ENCODE measurements at places on chromosomes 16 and 17.

DNA sequence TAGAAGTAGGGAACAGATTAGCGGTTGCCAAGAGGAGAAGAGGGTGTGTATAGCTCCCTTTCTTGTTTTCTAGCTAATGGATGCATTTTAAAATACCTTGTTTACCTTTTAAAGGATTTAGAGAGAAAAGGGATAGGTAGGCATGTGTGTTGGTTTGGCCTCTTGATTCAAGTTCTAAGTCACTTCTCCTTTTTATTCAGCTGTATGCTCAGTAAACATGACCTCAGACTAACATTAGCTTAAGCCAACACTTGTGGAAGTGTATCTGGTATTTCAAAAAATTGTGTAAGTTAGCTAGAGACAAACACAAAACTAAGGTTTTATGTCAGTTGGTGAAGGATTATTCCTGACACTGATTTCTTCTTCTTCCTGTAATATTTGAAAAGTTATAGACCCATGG, 204.1 kb upstream of the NOG start:
- DNase-seq, result no peak

GRCh38 chr16:51540259-51540658, 389.2 kb upstream of the SALL1 start:
- DNase-seq, result no peak

GRCh38 chr17:56834380-56835263, 671 bp downstream of the DGKE start:
- DNase-seq, result peak; percentile 76

DNA sequence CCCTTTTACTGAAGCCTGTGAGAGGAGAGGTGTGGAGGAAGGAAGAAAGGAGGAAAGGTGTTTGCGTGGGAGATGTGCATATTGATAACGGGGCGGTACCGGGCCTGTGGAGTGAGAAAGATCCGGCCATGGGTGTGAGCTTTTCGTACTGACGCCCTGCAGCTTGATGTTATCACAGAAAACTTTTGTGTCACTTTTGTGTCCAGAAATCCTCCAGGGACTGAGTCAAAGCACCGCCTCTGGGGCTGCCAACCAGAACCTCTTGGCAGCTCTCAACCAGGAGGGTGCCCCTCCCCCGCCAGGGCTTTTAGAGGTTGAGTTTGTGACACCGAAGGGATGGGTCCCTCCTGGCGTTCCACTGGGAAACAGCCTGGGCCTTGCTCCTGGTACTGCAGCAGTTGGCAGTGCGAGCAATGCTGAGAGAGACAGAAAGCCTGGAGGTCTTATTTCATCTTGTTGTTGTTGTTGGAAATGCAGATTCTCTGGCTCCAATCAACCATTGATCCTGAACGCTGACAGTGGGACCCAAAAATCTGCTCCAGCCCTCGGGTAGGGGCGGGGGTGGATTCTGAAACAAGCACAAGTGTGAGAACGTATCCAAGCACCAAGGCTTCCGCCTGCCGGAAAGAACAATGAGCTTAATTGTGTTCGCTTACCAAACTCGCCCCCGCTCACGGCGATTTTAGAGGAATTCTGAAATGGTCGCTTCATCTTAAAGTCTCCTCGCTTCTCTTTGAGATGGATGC, 65.0 kb downstream of the CRISPLD2 start:
- no peak for DNase-seq

DNA sequence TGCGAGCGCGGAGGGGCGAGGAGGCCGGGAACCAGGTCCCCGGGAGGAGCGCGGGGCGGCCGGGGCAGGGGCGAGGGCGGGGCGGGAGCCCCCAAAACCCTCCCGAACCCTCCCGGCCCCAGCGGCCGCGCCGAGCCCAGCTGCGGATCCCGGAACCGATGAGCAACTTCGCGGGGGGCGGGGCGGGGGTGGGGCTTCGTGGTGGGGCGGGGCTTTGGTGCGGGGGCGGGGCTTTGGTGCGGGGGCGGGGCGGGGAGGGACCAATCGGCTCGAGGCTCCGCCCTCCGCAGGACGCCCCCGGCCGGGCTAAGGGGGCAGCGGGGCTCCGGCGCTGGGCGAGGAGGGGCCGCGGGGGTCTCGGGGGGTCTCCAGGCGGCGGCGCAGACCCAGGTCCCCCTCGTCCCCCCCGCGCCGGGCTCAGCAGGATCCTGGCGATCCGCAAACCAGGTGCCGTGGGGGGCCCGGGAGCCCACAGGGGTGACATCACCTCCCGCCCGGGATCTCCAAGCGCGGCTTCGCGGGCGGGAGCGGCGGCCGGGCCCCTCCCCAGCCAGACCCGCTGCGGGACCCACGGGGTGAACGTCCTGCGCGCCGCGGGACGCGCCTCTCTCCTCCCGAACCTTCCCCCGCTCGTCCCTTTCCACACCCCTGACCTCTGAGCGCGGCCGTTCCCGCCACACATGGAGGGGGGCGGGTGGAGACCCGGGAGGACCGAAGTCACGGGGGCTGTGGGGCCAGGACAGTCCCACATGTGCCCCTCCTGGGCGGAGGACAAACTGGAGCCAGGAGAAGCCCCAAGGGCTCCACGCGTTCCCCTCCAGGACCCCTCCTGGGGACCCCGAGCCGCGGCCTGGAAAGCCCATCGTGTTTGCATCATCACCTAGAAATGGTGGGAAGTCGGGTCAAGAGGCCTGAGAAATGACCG, at the start of gene ABR:
Gene ABR (minus strand): TSS at position 164 of the 925 bp plus-strand sequence. CDS start 254 bp downstream, outside the sequence.
- peak; percentile 24 for DNase-seq

GRCh38 chr17:38579934-38580333, 25.8 kb downstream of the SRCIN1 start:
- DNase-seq, result no peak

- no peak for DNase-seq
Measured at GRCh38 chr17:34400301-34400931, 37.4 kb upstream of the CCL1 start.

GRCh38 chr17:29225396-29225795, 21.3 kb upstream of the CRYBA1 start:
- no peak for DNase-seq

DNA sequence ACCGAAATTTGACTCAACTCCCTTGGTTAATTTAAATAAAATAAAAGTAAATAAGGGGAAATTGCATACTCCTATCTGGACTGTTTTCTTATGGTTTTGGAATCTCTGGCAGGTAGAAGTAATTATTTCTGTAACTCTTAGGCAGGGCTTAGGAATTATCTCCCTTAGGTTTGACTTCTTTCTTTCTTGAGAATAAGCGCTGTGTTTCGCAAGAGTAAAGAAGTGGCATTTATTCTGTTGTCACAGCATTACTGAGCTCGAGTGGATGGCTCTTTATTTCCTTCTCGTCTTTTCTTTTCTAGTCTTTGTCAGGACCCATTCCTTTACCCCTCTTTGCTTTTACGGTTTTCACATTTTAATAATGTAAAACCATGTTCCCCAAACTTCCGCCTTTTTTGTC, 633.2 kb downstream of the WWOX start:
- DNase-seq, result no peak

- no peak for DNase-seq
Measured at GRCh38 chr16:3471518-3472176, 23.6 kb downstream of the C16orf90 start.

GRCh38 chr16:278863-279366, 1.5 kb upstream of the ARHGDIG start:
- peak; percentile 54 for DNase-seq

Data from activated CD4-positive, alpha-beta T cell treated with anti-CD3 and anti-CD28 coated beads, Interleukin-2, Interleukin-6, amounts not matched to agents 100 ng/mL and 50 ng/mL, durations not matched to agents 16 hours and 8 hours (primary cell).